ENCODE measurements at places on chromosomes 2 and 18. TPM values are rescaled to one million over a fixed set of nuclear protein-coding genes. Genes with fewer than 3 reads are reported as not detected.

DNA sequence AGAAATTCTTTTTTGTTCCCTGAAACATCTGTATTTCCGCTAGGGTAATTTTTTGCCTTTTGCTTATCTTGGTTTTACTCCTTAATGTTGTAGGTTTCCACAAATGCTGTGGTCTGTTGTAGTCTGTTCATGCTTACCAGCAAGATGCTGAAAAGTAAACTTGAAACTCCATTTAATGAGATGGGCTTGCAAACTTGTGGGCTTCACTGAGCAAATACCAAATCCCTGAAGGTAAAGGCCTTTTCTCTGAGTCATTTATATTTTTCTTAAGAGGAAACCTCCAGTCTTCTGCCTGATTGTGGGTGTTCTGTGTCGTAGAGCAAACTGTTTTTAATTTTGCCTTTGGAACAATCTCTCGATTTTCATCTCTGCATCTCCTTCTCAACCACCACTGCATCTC, 9.3 kb downstream of the SP140 start:
- DNase-seq: no peak

DNA sequence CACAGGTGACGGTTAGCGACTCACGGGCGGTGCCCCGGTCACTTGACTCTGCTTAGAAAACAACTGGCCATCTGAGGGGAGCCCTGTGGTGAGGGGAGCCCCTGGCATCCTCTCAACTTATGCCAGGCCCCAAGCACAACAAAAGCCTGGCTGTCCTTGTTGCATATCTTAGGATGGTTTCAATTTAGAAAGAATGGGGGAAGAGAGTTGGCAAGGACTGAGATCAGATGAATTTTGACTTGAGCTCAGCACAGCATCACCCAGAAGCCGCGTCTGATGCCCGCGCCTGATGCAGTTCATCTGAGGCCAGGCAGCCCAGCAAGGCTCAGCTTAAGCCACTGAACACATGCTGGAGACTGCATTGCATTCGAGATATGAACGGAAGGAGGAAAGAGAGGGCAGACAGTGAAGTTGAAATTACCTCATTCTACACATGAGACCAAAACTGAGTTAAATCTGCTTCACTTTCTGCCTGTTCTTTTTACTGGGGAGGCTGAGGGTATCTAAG, 36.8 kb downstream of the MYT1L start:
- DNase-seq: no peak

DNA sequence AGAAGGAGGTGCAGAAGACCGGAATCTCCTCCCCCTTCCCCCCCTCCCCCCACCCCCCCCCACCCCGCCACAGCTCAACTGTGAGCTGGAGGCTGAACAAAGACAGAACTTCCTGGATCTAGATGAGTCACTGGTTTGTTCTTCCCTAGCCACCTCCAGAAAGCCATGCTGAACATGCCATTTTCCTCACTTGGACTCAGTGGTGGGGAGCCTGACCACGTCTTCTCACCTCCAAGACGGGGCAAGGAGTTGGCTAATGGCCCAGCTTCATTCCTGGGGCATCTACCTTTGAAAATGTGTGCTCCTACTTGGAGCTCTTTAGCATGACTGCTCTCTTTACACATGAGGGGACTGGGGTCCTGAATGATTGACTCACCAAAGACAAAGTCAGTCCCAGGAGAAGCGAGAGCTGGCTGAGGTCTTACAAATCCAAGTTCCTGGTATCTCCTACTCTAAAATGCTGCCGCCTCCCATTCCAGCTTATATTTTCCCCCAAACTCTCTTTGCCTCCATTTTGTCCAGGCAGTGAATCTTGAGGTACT, 22.6 kb upstream of the FZD5 start:
- DNase-seq: no peak

Gene DNAJC5G
- 0.47 TPM for total RNA-seq

Gene IL1RN
- 0.17 TPM for total RNA-seq

Gene AMER3
- 0.52 TPM for total RNA-seq

Gene REL
- 17.4 TPM for total RNA-seq
